ENCODE measurements at places on chromosomes 16 and 17.

DNA sequence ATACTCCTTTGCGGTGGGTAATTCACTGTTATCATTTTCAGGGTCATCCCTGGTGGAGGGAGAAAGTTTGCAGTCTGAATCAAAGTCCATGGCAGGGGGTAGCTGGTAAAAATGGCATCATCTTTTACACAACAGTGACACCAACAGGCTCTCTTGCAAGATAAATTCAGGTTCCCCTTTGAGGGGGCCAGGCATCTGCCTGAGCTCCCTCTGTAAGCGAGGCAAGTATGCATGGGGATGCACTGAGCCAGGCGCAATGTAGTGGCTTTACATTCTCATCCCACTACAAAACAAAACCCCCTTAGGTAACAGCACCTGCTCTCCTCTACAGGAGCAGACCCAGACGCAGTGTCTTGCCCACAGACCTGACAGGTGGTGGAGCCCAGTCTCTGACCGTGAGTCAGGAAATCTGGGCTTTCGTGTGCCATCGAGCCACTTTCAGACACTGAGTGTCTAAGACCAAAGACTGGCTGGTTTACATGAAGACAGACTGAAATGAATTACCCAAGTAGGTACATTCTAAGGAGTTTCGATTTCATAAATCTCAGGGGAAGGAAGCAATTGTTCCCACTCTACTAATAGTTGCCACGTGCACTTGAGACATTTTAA lies 17.7 kb downstream of the LITAFD start:
- DNase-seq, result no peak

DNA sequence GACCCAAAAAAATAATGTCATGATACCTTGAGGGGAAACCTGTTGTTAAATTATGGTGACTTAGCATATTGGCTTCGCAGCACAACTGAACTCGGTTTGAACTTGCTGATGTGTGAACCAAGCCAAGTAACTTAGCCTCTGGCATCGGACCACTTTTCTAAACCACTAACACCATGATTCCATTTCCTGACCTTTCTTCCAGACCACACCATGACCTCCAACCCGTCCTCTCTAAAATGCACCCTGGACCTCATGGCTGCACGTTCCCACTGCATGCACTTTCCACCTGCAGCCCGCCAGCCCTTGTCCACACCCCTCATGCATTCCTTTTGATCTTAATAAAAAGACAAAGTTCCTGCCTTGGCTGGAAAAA lies 29.3 kb downstream of the DYNLRB2 start:
- DNase-seq, result no peak

- peak; percentile 57 for DNase-seq
These were observed 17.7 kb downstream of the SLC38A8 start for GRCh38 chr16:84024854-84025253.

GRCh38 chr17:81126281-81127132 lies 38.8 kb upstream of the PVALEF start:
- no peak for DNase-seq

DNA sequence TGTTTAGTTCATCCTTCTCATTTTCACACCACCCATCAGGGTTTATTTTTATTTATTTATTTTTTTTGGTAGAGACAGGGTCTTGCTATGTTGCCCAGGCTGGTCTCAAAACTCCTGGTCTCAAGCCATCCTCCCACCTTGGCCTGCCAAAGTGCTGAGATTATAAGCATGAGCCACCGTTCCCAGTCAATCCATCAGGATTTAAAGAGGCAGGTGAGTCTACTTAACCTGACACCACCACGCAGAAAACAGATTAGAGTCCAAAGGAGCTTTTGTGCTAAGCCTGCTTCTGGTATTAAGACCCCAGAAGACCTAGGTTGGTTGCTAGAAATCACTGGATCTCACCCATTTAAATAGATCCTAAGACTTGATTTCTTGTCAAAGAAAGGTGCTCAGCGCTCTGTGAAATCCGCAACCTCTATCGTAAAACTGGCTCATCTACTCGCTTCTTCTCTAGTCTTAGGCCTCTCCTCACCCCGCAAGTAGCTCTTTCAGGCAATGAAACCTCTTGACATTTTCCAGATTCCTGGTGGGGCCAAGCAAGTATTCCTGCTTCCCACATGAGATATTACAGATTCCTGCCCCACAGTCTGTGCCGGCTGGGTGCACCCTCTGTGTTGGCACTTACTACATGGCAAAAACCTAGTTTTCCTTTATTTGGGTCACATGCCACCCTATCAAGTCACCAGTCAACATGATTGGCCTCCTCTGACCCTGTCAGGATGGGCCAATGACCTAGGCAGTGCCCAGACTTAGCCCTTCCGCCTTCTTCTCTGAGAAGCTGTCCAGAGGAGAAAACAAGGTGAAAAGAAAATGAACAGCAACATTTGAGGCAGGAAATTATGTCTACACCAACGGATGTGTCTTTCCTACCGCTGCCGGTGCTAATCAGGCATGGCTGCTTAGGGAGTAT lies 9.0 kb downstream of the PITPNA start:
- peak; percentile 79 for DNase-seq

- peak; percentile 88 for DNase-seq
These were observed at the start of gene P3H4 for GRCh38 chr17:41811549-41812380. TSS of gene P3H4 (minus strand) at chr17:41811949. CDS start at chr17:41811915, 34 bp downstream.

- no peak for DNase-seq
These were observed 896 bp downstream of the GGA2 start for GRCh38 chr16:23509441-23509754.

GRCh38 chr16:49542391-49542891 lies 168.8 kb downstream of the C16orf78 start:
- no peak for DNase-seq

- DNase-seq, result peak; percentile 35
These were observed 32.6 kb downstream of the TMEM100 start for GRCh38 chr17:55690105-55690508.

DNA sequence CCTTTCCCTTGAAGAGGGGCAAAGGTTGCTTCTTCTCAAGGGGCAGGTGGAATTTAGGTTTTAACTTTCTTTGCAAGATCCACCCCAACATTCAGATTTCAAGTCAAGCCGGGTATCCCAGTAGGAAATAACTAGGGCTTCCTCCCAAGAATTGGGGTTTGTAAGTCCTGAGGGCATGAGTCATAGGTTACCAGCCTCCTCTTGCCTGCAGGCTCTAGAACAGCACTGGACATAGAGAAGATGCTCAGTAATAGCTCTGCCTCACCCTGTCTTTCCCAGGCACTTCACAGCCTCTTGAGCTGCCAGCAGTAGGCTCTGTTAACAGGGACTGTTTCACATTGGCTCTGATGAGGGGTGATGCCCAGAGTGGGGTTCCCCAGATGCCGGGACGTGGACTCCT lies 35.8 kb upstream of the ZFP90 start:
- no peak for DNase-seq

GRCh38 chr16:3274490-3274889 lies 8.8 kb upstream of the ZNF263 start:
- no peak for DNase-seq

DNA sequence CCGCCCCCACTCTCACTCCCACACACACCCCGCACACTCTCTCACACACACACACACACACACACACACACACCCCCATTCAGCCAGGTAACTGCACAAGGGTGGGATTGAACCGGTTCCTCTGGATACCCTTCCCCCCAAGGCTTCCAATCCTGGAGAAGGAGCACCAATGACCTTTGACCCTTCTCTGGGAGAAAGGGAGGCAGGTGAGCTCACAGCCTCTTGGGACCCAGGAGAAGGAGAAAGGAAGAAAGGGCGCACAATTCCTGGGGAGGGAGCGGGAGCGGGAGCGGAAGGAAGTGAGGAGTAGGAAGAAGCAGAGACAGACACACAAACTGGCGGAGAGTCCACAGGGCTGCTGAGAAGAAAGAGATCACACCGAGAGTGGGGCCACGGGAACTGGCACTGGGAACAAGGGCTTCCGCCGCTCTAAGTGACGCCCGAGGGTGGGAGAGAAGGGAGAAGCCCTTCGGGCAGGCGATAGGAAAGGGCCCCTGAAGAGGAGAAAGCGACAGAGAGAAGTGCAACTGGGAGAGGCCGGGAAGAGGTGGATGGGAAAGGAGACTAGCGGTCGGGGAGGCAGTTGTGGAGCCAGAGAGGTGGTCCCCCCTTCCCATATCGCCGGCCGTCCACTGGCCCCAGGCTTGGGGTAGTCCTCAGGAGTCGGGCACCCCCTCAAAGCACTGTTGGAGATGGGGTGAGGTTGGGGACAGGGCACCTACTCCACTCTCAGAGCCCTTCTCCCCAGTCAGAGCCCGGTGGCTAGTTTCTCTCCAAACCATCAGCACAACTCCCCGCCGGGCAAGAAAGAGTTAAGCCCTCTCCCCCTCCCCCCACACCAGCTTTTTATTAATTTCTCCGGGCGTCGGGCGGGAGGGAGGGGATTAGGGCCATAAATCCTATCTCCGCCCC lies 1.3 kb downstream of the SAMD14 start:
- peak; percentile 47 for DNase-seq

DNA sequence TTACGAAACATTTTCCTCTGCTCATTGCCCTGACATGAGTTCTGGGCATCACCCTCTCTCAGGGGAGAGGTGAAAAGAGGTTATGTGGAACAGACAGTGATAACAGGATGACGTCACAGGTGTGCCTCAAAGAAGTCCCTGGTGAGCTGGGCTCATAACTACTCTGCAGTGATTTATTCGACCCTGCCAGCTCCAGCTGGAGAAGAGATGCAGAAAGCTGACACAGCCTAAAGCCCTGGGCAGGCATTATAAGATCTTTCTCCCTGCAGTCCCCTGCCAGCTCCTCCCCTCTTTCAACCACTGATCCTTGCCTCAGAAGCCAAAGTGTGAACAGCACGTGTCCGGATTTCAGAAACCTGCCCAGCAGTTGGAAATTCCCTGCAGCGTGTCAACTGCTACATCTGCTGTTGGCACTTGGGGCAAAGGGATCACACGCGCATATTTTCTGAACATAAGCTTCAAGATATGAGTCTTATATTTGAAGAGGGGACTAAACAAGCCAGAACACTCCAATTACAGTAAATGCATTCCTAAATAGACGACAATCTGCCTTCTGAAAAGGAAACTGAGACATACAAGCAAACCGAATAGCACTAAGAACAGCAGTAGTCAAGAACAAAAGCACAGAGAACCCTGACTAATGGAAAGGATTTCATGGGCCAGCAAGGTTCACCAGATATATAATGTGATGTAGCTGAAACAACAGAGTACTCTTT lies 80.5 kb downstream of the SMG6 start:
- DNase-seq, result peak; percentile 95

DNA sequence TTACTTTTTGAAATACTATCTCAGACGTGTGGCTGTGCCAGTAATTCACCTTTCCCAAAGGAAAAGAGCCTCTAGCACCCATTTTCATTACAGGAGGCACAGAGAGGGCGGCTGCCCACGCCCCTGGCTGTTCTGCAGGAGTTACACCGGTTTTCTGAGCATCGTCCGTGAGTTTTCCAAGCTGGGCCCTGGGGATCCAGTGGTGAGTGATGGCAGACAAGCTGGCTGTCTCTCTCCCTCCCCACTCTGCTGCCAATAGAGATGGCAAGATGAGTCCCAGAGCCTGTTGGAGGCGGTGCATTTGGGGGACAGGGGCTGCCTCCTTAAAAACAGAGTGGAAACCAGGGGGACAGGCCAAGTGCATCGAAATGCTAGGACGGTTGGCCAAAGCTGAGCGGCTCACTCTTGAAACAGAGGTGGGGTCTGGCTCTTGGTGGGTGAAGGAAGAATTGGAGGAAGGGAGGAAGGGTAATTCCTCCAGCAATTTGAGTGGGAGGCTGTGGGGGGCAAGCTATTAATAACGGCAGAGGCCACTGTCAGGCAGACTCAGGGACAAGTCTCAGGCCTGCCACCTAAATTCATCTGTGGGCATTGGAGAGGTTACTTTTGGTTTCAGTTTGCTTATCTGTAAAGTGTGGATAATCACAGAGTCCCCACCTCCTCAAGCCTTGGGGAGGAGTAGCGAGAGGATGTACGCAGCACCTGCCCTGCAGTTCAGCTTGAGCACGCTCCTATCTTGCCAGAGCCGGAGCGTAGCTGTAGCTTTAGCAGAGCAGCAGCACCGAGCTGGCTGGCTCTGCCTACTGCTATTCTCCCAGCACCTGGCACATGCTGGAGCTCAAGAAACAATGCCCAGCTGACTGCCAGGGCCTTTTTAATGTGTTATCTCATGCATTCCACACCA lies 7.5 kb upstream of the NOS2 start:
- no peak for DNase-seq

- DNase-seq, result no peak
These were observed 7.3 kb upstream of the BCAR1 start for GRCh38 chr16:75258807-75259141.

GRCh38 chr17:17109256-17109655 lies 67.0 kb downstream of the MPRIP start:
- no peak for DNase-seq

GRCh38 chr16:68360956-68361355 lies 50.1 kb downstream of the PRMT7 start:
- DNase-seq, result no peak
